Stimulated activated CD8-positive, alpha-beta memory T cell treated with anti-CD3 and anti-CD28 coated beads, Interleukin-7, amount 100 ng/mL, for 4 hours (primary cell): ENCODE measurements at places on chromosomes 16 and 17.

DNA sequence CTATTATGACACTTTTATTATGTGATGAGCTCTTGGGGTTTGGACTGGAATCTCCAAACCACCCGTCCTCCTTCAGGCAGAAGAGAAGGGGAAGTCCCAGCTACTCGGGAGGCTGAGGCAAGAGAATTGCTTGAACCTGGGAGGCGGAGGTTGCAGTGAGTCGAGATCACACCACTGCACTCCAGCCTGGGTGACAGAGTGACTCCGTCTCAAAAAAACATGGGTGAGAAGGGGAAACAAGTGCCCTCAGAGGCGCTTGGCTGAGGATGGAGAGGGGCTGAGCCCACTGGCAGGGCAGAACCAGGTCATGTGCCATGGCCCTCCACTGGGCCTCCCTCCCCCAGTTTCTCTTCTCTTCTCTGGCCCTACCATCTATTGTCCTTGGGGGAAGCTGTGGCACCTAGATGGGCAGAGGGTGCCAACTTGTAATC lies 120.9 kb upstream of the SMURF2 start:
- no peak for DNase-seq

GRCh38 chr17:79295307-79295706 lies 220.7 kb downstream of the ENGASE start:
- DNase-seq: no peak

- DNase-seq: no peak
These were observed 4.2 kb downstream of the PYCARD start for GRCh38 chr16:31198207-31198882.

DNA sequence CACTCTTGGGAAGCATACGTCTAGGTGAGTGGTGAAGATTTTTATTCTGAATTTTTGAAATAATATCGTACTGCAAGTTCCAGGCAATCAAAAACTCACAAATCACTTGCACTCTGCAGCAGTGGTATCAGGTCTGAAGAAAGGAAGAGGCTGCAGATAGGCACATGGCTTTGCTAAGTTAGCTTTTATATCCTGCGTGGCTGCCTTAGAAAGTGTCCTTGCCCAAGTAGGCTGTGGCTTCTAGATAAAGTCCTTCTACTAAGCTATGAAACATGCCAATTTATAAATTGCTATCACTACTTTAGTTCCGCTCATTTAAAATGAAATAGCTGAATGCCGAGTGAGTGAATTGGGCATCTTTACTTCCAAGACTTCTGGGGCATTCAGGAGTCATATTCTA lies 17.9 kb downstream of the WWOX start:
- DNase-seq: no peak

GRCh38 chr16:74936902-74937560 lies 47.9 kb downstream of the WDR59 start:
- no peak for DNase-seq

GRCh38 chr17:10127819-10128425 lies 70.5 kb downstream of the GAS7 start:
- DNase-seq: no peak

- DNase-seq: no peak
These were observed 3.3 kb downstream of the ZCCHC14 start for GRCh38 chr16:87489434-87490045.

DNA sequence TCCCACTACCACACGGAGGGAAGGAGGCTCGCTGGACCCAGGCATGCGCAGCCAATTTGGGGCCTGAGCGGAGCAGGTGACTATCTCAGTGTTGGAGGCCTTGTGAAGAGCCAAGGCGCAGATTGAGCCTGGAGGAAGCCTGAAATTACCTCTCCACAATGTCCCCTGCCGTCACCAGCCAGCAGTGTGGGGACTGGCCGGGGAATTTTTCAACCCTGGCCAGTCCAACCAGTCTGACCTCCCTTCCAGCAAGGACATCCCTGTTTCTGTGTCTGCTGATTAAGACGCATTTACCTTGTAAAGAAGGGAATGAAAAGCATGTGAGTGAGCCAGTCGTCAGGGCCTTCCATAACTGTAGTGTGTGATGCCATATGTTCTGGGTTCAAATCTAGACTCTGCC lies 198.1 kb upstream of the IRX3 start:
- DNase-seq: no peak

DNA sequence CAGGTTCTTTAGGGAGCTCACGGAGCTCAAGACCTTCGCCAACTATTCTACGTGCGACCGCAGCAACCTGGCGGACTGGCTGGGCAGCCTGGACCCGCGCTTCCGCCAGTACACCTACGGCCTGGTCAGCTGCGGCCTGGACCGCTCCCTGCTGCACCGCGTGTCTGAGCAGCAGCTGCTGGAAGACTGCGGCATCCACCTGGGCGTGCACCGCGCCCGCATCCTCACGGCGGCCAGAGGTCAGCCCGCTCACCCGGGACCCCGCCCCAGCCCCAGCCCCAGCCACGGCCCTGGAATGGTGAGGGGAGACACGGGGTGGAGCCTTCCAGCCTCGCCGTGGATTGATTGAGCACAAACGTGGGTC lies 13.5 kb downstream of the SARM1 start:
- no peak for DNase-seq

GRCh38 chr17:17830269-17830567 lies 6.6 kb downstream of the SREBF1 start:
- no peak for DNase-seq

GRCh38 chr17:44359006-44359405 lies 4.6 kb downstream of the FAM171A2 start:
- DNase-seq: no peak

DNA sequence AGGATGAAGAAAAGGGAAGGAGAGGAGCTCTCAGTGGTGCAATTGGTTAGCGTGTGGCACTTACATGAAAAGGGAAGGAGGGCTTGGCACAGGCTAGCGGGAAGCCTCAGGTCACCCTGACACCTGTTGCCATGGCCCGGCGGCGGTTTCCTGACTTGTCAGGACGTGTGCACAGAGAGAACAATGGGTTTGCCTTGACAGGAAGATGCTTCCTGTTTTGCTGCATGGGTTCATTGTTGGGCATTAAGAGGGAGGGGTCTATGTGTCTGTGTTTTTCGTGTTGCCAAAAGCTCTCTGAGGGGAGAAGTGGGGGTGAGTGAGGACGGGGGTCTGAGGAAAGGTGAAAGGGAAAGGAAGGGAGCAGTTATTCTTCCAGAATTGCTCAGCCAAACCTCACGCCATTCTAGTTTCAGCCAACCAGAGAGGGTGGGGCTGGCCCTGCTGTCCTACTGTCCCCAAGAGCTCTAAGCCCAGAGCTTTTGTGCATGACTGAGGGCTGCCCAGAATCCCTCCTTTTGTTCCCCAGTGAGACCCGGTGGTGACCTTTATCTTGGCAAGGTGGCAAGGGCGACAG lies 17.1 kb upstream of the CCR7 start:
- DNase-seq: no peak

DNA sequence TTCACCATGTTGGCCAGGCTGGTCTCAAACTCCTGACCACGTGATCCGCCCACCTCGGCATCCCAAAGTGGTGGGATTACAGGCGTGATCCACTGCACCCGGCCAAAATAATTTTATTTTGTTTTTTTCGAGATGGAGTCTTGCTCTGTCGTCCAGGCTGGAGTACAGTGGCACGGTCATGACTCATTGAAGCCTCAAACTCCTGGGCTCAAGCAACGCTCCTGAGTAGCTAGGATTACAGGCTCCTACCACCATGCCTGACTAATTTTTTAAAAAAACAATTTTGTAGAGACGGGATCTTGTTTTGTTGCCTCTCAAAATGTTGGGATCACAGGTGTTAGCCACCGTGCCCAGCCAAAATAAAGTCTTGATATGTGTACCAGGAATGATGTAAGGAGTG lies 2.4 kb upstream of the TTLL6 start:
- no peak for DNase-seq

DNA sequence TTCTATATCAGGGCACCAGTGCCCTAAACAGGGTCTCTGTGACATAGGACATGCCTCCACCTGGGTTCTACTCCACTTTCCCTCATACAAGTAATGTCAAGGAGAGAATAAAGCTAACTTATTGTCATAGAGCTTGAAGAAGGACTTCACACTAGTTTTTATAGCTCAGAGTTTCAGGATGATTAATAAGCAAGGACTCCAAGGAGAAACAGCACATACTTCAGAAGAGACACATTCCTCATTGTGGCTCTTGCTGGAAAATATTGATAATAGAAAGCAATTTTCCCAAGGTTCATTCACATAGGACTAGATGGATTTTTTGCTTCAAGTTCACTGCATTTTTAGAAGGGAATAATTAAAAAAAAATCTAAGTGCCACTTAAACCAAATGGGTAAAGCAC lies 133.3 kb downstream of the CA10 start:
- DNase-seq: no peak

- no peak for DNase-seq
These were observed 18.7 kb downstream of the TNS4 start for GRCh38 chr17:40482722-40483121.

GRCh38 chr17:60436676-60437075 lies 14.4 kb downstream of the CHCT1 start:
- DNase-seq: no peak

- DNase-seq: no peak
These were observed 47.8 kb upstream of the HAS3 start for GRCh38 chr16:69057400-69058378.

GRCh38 chr16:48448841-48449481 lies 63.7 kb upstream of the SIAH1 start:
- no peak for DNase-seq

DNA sequence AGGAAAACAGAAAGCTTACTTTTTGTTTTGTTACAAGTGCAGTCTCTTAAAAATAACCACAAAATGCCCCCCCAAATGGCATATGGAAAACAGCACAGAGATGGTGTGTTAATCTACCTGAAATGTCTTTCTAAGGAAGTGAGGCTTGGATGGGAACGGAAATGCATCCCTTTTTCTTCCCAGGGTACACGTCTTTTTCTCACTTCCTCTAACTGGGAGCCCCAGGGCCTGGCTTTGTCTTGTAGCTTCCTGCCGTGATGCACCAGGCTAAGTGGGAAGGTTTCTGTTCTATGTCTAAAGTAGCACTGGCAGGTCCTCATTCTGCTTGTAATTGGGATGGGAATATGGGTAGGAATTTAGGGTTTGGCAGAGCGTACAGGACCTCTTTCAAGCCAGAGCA lies 52.5 kb upstream of the CACNG3 start:
- DNase-seq: no peak

GRCh38 chr17:17117923-17118322 lies 75.7 kb downstream of the MPRIP start:
- no peak for DNase-seq

- DNase-seq: no peak
These were observed 36.7 kb upstream of the ERCC4 start for GRCh38 chr16:13883276-13883675.

DNA sequence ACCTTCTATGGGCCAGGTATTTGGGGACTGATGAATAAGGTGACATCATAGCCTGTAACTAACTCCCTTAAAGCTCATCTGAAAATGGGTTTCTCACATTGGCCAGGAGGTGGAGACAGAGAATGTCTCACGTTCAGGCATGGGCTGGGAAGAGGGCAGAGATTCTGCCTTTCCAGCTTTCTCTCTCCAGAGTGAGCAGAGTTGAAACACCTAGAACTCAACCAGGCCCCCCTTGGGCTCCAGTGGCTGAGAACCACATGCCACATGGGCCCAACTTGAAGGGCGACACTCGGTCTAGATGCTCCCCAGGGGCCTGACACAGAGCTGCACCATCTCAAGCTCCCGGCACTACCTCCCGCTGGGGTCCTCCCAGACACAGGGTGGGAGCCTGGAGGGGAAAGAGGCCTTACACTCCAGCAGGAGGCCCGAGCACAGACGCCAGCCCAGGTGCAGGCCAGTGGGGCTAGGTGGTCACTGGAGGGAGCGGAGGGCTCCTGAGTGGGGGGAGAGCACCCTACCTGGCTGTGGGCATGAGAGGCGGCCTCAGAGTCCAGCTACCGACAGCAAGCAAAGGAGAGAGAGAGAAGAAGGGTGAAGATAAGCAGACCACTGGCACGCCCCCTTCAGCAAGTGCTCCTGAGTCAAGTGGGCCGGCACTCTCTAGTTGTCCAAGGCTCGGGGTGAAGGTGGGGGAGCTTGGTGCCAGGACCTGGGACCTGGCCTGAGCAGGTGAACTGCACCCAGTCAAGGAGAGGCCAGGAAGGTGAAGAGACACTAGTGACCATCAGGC lies 55.9 kb downstream of the MYO18A start:
- DNase-seq: no peak

DNA sequence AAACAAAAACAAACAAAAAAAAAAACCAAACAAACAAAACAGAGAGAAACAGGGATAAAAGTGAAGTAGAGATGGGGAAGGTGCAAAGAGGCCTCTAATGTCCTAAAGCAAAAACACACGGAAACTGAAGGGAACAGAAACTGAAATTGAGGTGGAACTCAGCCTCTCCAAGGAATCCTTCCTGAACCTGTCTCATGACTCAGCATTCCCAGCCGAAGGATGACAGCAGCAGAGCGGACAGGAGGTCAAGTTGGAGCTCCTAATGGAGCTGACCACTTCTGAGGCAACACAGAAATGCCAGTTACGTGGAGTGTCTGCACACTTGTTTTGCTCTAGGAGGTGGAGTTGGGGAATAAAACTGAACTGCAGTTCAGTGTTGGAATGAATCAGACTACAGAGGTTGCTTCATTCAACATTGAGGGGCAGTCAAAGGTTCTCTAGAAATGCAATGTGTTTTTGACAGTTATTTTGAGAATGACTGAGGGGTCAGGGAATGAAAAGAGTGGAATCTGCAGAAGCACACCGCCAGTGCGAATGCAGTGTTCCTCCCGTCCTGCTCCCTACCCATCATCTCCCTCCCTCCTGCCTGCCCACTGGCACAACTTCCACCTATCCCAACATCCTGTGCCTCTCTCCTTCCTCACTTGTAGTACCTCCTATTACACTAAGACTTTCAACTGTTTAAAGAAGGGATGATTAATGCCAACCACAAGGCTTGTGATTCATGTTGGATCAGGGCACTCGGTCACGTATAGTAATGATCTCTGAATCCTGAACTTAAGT lies 6.3 kb downstream of the UBE2O start:
- no peak for DNase-seq

DNA sequence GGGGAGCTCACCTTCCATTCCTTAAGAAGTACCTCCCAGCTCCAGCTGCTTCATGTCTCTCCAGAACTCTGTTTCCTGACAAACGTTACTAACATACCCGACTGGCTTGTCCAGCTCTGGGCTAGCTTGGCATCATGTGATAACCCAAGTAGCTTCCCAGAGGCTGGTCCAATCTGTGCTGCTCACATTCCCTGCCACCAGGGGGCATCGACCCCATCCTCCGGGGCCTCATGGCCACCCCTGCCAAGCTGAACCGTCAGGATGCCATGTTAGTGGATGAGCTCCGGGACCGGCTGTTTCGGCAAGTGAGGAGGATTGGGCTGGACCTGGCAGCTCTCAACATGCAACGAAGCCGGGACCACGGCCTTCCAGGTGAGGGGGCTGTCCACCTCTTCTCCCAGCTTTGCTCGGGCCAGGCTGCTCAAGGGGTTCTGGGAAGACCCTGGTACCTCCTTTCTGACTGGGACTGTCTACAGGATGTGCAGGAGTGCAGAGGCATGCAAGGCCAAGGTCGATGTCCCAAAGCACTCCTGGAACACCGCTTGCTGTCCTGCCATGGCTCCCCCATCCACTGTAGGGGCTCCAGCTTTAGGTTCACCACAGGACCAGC lies 7.6 kb downstream of the EPX start:
- peak; percentile 21 for DNase-seq
